Astrocyte of the hippocampus (primary cell): ENCODE measurements at places on chromosomes 12 and 14.
A peak's percentile ranks its signal among the peaks of the same experiment; 100 is the strongest.

DNA sequence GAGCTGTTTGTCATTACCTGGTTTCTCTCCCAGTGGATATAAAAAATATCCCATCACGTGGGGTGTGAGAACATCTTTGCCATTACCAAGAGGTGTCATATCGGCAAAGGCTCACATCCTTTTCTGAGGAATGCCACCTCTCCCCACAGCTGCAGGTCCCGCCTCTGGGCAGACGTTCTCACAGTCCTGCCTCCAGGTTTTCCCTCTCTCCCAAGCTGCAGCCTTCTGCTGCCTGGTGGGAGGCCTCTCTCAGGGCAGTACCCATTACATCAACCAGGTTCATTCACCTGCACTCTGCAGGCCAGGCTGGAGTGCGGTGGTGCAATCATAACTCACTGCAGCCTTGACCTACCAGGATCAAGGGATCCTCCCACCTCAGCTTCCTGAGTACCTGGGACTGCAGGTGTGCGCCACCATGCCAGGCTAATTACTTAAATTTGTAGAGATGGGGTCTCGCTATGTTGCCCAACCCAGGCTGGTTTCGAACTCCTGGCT, 15.0 kb upstream of the TMEM119 start:
- DNase-seq: no peak

DNA sequence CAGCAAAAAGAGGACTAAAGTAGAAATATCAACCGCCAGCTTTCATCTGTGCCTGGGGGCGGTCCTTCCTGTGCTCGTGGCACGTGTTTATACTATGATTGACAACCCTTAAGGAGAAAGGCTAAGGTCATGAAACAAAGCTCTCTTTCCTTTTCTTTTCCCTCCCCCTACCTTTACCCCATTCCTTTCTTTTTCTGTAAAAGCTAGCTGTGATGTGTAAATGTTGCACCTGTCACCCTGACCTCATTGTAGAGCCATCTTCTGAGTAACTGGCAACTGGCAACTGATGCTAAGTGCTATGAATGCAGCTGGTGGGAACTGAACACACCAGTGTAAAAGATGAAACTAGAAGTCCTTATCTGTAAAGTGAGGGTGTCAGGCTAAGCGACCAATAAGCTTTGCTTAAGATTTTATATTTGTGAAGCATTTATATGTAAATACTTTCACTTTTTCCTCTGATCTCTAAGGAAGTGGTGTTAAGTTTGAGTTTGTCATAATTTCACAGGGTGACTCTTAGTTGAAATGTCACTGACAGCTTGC, 102.8 kb upstream of the BCAT1 start:
- no peak for DNase-seq

DNA sequence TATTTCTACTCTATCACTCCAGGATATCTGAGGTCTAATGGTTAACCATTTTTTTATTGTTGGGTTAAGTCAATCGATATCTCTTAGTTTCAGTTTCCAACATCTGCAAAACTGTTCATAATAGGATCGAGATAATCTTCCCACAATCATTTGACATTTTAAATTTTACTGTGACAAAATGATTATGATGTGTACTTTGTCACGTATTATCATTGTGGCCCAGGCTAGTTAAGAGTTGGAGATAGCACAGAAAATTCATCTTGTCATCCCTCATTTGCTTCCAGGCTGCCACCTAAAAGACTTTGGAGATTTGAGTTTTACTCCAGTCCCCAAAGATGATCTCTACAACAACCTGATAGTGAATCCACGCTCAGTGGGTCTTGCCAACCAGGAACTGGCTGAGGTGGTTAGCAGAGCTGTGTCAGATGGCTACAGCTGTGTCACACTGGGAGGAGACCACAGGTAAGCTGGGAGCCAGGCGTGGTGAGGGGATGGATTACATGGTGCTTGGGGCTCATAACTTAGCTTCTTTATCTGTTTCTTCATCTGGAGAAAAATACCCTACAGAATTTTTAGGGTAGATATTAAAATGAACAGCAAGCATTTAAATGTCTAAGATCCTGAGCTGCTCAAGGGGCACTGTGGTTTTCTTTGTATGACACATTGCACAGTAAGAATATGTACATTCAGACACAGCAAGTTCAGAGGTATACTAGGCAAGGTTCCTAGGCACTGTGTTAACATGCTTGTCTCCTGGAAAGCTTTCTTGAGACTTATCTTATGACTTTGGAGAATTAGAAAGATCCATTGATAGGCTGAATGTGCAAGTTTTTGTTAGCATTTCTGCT, 22.4 kb downstream of the ARG2 start:
- no peak for DNase-seq

- no peak for DNase-seq
Observed at GRCh38 chr12:100612606-100613005, 39.1 kb downstream of the GAS2L3 start.

- no peak for DNase-seq
Observed at GRCh38 chr12:127143020-127143419, 1124.0 kb upstream of the TMEM132C start.

- no peak for DNase-seq
Observed at GRCh38 chr14:49193332-49194065, 392.7 kb downstream of the RPS29 start.

GRCh38 chr14:50395448-50395847, 1.2 kb downstream of the CDKL1 start:
- DNase-seq: no peak

DNA sequence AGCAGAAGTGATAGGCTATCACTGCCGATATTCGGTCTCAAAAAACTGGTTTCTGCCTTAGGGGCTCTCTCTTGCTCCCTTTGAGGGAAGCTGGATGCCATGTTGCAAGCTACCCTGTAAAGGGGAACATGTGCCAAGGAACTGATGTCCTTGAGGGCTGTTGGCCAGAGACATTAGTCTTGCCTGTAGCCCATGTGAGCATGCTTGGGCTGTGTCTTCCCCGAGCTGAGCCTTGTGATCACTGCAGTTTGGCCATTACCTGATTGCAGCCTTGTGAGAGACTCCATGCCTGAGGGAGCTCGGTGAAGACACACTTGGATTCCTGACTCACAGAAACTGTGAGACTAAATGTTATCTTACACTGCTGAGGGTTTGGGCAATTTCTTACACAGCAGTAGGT, 18.8 kb downstream of the RTRAF start:
- no peak for DNase-seq

DNA sequence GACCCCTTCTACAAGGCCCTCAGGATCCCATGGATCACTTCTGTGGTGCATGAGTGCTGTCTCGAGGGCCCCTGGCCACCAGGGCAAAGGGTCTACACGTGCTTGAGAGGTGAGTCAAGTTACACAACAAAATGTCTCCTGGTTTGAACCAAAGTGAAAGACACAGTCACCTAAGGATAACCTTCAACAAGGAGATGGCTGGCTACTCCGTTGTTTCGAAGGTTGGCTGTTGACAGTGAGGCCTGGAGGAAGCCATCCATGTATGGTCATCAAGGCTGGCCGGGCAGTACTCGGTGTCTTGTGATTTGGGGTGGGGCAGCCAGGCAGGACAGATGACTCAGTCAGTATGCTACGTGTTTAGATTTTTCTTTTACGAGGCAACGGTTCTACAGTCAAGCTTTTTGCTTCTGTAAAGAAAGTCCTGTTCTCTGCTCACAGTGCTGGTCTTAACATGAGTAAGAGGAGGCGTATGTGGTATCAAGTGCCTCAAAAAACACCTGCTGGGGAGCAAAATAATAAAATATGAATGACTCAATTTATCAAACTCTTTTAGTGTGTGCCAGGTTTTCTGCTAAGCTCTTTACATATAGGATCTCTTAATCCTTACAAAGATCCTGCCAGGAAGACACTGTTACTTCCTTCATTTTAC, 18.0 kb upstream of the NT5DC3 start:
- peak; percentile 96 for DNase-seq

DNA sequence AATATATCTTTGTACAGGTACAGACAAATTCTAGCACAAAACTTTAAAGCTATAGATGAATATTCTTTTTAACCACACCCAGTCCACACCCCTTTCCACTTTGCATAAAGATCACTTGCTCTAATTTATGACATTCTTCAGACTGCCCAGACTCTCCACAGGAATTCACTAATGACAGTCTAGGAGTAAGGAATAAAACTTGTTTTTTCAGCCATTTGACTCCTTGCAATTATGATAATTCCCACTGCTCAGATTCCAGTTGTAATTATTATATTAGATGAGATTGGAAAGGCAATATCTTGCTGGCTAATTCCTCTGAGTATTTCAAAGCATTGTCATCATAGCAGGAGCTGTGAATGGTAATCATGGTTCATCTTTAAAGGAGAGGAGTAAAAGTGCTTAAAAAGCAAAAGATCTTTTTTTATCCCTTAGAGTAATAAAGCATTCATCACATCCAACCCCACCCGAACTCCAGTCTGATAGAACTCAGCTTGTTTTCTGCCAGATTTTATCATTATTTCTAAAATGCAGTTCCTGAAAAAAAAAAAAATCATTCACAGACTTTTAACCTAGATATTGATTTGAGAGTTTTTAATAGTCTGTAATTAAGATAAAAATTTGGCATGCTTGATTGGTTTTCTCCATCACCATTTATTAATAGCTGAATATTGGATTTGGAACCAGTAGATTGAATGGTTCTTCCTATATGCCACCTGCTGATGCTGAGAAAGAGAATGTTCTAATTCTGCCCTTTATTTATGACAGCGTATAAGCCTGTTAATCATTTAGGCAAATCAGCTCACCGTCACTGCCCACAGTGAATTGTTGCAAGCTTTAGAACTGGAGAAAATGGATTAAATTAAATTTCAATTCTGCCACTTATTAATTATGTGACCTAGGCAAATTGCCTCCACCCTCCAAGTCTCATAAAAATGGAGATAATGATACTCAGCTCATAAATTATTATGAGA, 93.9 kb upstream of the RASSF8 start:
- peak; percentile 51 for DNase-seq

DNA sequence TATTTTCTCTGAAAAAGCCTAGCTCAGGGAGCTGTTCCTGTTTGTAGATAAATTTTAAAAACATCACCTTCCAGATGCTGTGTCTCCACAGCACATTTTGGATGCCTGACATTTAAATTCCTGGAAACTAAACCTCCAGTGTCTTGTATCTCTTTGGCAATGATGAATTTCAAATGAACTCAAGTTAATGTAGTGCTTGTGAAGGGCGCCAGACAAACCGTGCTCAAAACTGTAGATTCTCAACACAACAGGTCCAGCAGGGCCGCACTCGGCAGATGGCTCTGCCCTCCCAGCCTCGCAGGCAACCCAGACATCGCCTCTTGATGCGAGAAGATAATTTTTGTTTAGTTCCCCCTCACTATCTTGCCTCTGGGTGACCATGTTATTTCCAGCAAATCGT, 432.9 kb downstream of the VRK1 start:
- DNase-seq: no peak
